Gastroesophageal sphincter (tissue), 4 donors: ENCODE measurements at places on chromosomes 13 and 19.
A peak's percentile ranks its signal among the peaks of the same experiment; 100 is the strongest.

GRCh38 chr13:102912599-102912998 lies 66.8 kb downstream of the ERCC5 start:
- no peak for ATAC-seq

- no peak for ATAC-seq
These were observed 32.2 kb upstream of the KLF12 start for GRCh38 chr13:74166261-74167004.

- ATAC-seq, result no peak
These were observed 15.3 kb downstream of the ZAR1L start for GRCh38 chr13:32299893-32300292.

GRCh38 chr13:46160471-46161066 lies 21.4 kb downstream of the LCP1 start:
- no peak for ATAC-seq

DNA sequence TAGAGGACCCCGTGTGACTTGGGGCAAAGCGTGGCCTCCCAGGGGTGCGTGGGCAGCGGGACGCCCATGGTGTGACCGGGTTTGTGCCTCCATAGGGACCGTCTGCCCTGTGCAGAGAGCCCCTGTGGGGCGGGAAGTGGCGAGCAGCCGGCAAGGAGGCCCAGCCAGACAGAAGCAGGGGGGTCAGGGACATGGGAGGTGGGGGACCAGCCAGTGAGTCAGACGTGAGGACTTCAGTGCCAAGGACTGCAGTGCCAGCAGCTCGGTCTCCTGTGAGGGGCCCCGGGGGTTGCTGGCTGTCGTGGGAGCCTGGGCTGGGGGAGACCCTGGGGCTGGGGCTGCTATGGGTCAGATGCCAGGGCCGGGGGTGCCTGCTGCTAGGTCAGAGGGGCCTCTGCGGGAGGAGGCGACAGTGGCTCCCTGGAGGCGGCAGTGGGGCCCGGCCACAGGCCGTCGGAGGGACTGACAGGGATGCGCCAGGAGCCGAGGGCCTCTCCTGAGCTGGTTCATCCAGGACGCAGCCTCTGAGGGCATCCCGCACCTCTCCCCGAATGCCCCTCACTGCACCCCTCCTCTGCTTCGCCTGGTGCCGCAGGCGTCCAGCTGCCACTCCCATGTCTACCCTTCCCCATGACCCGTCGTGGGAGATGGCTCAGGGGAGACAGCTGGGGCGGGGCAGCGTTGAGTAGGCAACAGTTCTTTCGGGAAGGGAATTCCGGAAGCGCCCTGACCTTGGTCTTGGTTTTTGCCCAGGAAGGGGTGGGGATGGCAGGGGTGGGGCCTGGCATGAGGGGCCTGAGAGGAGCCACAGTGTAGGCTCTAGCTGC lies 80.0 kb downstream of the KDM4B start:
- peak; percentile 59 for ATAC-seq

DNA sequence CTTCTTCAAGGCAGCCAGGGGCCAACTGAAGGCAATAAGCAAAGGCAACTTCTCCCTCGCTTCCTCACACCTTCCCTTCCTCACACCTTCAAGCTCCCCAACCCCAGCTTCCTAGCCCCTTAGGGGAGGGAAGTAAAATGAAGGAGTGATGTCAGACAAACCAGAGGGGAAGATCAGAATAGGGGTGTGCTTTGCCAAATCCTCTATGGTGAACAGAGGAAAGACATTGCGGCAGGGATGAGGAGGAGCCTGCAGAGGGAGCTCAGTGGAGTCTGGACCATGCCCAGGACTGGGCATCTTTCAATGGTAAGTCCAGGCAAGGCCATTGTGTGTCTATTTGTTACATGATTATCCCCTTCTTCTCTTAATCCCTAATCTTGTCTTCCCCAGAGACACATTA lies 164.0 kb downstream of the TSHZ3 start:
- no peak for ATAC-seq

- ATAC-seq, result no peak
These were observed 1774.0 kb upstream of the PRR20A start for GRCh38 chr13:55366676-55367075.

DNA sequence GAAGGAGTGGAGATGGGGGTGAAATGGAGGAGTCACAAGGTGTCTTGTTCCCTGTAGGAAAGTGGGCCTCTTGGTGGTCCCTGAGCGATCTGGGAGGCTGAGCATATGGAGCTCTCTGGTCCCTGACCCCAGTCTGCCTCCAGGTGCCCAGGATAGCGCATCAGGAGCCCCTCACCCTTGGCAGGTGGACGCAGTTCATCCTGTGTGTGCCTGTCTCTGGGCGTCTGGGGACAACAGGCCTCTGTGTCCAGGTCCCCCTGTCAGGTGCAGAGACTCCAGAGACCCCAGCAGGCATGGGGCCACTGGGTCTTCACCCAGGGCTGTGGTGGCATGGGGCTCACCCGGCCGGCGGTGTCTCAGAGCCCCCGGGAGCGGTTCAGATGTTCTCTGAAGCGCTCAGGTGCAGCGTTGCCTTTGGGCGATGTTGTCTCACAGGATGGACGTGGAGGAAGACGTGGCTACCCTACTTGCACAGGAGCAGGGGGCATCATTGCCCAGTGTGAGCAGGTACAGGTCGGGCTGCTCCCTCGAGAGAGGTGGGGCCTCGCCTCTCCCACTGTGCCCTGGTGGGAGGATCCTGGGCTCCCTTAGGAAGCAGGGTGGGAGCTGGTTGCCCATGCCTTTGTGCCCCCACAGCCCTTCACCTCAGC lies 58.1 kb upstream of the TPM4 start:
- ATAC-seq, result no peak

- no peak for ATAC-seq
These were observed 35.0 kb upstream of the OLFM2 start for GRCh38 chr19:9971166-9971897.

DNA sequence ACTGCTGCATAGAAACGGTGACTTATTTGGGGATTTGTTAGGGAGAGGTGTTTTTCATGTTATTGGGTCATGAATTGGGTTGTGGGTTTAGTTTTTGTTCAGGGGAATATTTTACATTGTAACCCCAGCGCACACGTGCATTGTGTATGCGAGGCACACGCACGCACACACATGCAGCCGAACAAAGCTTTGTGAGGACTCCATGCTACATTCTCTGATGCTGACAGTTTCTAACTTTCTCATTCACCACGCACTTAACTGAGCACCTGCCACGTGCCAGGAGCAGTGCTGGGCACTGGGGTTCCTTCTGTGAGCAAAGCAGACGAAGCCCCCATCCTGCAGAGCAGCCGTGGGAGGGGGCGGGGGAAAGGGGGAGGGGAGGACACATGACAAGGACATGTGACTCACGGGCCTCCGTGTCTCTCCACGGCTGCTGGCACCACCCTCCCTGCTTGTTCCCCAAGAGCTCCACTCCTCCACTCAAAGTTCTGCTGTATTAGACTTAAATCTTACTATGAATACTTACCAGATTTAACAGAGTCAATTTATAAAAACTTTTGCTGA lies 55.6 kb downstream of the SLC7A9 start:
- ATAC-seq, result no peak

- no peak for ATAC-seq
These were observed 696.9 kb upstream of the ATXN8OS start for GRCh38 chr13:69410761-69411160.

- no peak for ATAC-seq
These were observed 133.9 kb downstream of the SLITRK6 start for GRCh38 chr13:85665286-85665685.

GRCh38 chr13:31038834-31039552 lies 106.5 kb downstream of the TEX26 start:
- no peak for ATAC-seq

DNA sequence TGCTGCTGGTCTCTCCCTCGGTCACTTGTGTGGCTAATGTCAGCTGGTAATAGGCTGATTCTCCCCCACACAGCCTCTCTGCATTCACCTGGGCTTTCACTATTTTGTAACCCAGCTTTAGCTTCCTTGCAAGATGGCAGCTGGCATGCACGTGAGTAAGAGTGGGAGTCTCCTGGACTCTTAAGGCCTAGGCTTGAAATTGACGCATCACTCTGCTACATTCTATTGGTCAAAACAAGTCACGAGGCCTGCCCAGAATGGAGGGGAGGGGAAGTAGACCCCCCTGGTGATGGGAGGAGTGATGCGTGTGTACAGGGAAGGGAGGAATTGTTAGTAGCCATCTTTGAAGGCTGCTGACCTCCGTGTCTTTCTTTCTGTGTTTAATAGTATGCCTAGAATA lies 24.9 kb upstream of the PNMA8B start:
- no peak for ATAC-seq

GRCh38 chr19:31578326-31578725 lies 229.1 kb upstream of the TSHZ3 start:
- ATAC-seq, result no peak

GRCh38 chr19:51083181-51083580 lies 494 bp upstream of the KLK14 start:
- ATAC-seq, result no peak

DNA sequence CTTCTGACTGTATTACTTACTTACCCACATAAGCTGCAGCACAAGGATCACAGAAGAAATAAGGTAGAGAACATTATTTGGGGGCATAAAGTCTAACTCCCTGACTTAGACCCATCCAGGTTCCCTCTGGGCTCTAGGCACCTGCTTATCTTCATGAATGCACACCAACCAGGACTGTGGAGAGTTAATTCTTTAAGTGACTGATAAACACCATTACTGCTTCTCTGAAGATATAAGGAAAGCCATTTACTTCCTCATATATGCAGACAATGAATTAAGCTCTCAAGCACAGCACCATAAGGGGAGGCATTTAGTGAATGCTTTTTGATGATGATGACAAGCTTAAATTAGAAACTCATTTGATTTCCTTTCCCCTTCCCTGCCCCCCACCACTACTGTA lies 22.5 kb downstream of the OBI1 start:
- no peak for ATAC-seq

GRCh38 chr19:38709671-38710415 lies 34.4 kb downstream of the CAPN12 start:
- no peak for ATAC-seq

DNA sequence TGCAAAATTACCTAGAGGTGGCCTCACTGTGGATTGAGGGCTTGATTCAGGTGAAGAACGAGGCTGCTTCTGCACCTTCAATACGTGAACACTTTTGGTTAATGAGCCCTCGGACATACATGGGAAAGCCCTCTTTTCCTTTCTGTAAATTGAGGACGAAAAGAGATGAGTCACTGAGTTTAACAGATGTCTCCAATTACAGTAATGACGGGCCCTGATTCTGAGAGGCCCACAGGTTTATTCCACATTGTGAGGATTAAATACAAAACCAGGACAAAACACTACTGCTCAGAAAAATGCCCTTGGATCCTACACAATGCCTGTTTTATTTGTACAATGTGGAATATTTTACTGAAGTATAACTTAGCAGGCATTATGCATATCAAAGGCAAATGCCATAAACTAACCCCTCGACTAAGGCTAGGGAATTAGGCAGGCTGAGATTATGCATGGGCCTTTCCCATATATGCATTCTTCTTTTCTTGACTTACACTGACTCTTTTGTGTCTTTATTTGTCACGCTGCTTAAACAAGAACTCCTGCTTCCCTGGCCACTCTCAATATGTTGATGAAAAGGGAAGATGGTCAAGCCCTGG lies 819.9 kb downstream of the OLFM4 start:
- ATAC-seq, result no peak

DNA sequence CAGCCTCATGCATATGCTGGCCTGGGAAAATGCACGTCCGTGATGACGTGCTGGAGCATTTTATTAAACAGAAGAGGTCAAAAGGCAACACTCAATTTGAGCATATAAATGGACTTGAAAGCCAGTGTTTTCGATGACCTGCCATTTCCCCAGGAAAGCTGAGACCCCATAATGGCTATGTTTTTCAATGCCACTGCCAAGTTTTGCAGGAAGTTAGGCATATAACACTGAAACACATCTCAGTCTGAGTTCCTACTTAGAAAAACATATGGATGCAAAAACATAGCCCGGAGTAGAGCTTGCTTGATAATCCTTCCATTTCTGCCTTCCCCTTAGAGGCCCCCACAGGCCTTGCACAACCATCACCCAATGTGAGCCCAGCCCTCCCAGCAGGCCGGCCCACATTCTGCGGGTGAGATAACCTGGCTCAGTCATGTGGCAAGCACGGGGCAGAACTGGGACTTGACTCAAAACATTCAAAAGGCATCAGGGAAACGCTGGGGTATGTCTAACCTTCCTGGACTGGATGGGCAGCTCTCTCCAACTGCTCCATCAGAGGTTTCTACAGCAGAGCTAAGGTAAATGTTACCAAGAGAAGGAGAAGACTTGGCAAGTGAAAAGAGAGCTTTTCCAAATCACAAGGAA lies 24.9 kb downstream of the EPS15L1 start:
- peak; percentile 90 for ATAC-seq

DNA sequence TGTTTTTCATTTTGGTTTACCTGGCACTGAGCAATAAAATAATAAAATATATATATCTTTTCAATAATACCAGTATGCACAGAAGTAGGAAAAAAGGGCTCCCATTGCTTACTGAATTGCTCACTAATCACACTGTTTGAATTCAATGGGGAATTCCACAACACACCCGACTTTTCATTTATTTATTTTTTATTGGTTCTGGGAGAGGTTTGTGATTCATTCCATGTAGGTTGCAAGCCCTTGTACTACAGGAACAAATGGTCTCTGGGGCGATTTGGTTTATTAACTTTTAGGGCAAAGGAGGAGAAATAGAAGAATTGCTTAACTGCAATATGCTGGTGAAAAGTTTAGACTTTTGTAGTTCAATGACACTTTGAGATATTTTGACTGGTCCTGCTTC lies 207.4 kb downstream of the DCT start:
- ATAC-seq, result no peak

DNA sequence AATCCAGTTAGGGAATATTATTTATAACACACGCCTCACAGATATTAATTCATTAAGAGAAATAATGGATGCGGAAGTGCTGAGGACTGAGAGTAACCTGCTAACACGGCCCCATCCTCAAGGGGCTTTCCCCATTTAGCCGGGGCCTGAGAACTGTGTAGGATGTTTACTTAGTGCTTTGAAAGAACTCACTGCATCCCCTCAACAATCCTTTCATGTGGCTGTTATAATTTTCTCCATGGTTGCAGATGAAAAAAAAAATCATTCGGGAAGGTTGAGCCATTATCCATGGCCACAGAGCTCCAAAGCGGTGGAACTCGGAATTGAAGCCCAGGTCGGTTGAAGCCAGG lies 98.2 kb downstream of the ING1 start:
- ATAC-seq, result no peak

DNA sequence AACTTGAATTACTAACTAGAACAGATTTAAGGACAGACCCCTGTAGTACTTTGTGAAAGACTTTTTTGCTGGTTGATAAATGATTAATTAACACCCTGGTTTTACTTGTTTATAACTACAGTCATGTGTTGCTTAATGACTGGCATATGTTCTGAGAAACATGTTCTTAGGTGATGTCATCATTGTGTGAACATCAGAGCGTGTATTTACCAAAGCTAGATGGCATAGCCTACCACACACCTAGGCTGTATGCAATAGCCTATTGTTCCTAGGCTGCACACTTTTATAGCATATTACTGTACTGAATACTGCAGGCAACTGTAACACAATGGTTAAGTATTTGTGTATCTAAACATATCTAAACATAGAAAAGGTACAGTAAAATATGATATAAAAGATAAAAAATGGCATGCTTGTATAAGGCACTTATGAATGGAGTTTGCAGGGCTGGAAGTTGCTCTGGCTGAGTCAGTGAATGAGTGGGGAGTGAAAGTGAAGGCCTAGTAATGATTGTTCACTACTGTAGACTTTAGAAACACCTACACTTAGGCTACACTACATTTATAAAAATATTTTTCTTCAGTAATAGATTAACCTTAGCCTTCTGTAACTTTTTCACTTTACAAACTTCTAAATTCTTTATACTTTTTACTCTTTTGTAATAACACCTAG lies 260.3 kb downstream of the KCNRG start:
- no peak for ATAC-seq

- no peak for ATAC-seq
These were observed 33.6 kb upstream of the FARP1 start for GRCh38 chr13:98109226-98109853.

- no peak for ATAC-seq
These were observed 245.3 kb upstream of the HTR2A start for GRCh38 chr13:47142105-47142504.
